ENCODE measurements at places on chromosomes 1 and 21.

DNA sequence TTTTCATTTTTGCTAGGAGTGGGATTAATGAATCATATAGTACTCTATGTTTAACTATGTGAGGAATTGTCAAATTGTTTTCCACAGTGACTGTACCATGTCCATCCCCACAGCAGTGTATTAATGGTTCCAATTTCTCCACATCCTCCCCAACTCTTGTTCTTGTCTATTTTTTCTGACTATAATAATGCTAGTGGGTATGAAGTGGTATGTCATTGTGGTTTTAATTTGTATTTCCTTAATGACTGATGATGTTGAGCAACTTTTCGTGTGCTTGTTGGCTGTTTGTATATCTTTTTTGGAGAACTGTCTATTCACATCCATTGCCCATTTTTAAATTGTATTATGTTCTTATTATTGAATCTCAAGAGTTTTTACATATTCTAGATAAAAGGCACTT is 10.0 kb upstream of the KPRP start:
- H3K27me3 ChIP-seq: no peaks in the 10 kb centered on the region
- no peak for DNase-seq
- no peaks in the 10 kb centered on the region for H3K36me3 ChIP-seq

DNA sequence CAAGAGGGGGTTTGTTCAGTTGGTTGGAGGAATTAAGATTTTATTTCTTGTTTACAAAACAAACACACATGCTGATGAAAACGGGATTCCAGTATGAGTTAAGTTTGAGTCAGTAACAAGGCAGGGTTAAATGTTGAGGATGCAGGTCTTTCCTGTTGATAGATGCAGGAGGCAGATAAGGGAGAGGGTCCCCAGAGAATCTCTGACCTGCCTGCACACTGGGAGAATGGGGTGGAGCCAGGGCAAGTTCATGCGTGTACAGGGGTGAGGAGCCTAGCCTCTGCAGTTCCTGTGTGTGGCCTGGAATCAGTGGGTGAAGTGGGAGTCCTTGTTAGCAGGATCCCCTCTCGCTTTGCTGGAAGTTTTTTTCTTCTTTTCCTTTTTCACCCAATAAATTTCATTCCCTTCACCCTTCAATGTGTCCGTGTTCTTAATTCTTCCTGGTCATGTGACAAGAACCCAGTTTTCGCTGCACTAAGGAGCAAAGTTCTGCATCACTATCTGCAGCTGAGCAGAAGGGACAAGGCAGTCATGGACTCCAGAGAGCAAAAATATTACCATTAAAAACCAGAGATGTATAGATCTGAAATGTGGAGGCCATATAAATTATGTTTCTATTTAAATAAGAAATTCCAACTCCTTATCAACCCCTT is 69.9 kb upstream of the MARK1 start:
- H3K4me1 ChIP-seq: peaks cover 3% of the 10 kb centered on the region
- H3K27ac ChIP-seq: no peak overlapping the region
- no peak overlapping the region for H3K4me3 ChIP-seq
- no peak for DNase-seq
- no peaks in the 10 kb centered on the region for H3K27me3 ChIP-seq

DNA sequence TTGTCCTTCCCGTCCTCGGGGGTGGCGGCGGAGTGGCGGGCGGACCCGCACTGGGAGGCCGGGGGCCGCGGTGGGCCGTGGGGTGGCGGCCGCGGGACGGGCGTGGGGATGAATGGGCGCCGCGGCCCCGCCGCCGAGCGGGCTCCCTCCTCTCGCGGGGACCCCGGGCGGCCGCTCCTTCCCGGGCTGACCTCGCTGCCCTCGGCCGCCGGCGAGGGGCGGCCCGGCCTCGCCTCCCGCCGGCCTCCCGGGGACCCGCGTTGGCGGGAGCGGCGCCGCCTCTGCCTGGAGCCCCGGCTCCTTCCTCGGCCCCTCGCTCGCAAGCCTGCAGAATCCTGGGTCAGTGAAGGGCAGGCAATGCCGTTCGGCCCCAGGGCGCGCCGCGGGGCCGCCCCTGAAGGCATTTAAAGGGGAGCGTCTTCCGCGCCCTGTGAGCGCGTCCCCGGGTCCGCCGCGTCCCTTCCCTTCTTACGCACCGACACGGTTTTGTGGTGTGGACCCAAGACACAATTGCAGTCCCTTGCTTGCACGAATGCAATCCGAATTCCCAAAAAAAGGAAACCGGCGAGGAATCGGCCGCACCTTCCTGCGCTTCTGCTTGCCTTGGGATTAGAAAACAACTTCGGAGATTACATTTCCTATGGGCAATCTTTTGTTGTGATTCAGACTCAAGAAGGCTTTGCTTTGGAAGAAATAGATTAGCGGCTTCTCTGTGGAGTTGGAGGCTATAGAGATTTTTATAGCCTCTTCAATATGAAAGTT is 776 bp downstream of the ITSN1 start:
- no peaks in the 10 kb centered on the region for H3K27me3 ChIP-seq
- H3K27ac ChIP-seq: peak overlapping the region; percentile 87
- DNase-seq: peak; percentile 59
- H3K4me3 ChIP-seq: peak overlapping the region; percentile 100

DNA sequence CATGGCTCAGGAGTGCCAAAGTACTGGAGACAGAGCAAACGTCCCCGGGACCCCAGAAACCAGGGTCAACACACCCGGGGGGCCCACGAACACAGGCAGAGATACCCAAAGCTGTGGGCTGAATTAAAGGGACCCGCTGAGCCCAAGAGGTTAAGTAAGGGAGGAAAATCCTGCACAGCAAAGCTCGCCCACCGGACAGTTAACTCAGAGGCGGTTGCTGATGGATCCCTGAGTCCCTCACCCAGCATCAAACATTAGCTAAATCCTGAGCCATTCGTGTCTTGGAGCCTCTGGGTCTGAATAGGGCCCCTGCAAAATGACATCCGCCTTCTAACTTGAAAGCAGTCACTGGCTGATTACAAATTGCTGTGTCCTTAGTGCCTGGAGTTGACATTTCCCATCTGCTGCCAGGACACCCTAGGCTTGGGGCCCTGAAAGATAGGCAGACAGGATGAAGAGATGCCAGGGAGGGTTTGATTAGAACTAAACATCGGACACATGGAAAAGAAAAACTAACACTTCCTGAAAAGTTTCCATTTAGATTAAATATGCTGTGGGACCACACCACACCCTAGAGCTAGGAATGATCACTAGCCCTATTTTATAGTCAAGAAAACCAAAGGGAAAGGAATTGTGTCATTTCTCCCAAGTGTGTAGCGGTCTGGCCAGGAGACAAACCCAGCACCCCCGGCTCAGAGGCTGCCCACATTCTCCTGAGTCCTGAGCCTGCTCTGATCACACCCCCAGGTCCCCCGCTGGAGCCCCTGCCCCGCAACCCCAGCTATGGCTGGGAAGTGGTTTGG is 239.3 kb downstream of the NPHP4 start:
- peaks cover 34% of the 10 kb centered on the region for H3K27me3 ChIP-seq
- no peaks in the 10 kb centered on the region for H3K36me3 ChIP-seq
- DNase-seq: no peak
- H3K4me1 ChIP-seq: no peaks in the 10 kb centered on the region
- H3K4me3 ChIP-seq: no peak overlapping the region
- no peak overlapping the region for H3K27ac ChIP-seq

DNA sequence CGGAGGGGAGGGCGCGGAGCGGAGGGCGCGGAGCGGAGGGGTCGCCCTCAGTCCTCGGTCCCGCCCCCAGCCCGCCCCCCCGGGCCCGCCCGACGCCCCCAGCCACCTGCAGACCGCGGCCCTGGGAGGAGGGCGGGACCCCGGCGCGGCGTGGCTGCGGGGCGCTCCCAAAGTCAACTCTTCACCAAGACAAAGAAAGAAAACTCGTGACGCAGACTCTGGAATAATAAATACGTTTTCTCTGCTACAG is 1.2 kb downstream of the HES4 start:
- H3K4me1 ChIP-seq: peaks cover 40% of the 10 kb centered on the region
- peaks cover 11% of the 10 kb centered on the region for H3K36me3 ChIP-seq
- H3K27me3 ChIP-seq: peaks cover 16% of the 10 kb centered on the region
- H3K4me3 ChIP-seq: no peak overlapping the region
- DNase-seq: no peak
- no peak overlapping the region for H3K27ac ChIP-seq

GRCh38 chr1:151539321-151540020 is 638 bp upstream of the TUFT1 start:
- peaks cover 21% of the 10 kb centered on the region for H3K4me1 ChIP-seq
- no peak overlapping the region for H3K4me3 ChIP-seq
- peak; percentile 87 for DNase-seq
- H3K27ac ChIP-seq: peak overlapping the region; percentile 78

GRCh38 chr1:103109311-103109920 is 1.1 kb upstream of the COL11A1 start:
- peak overlapping the region; percentile 98 for H3K27ac ChIP-seq
- no peaks in the 10 kb centered on the region for H3K36me3 ChIP-seq
- no peak overlapping the region for H3K4me3 ChIP-seq

DNA sequence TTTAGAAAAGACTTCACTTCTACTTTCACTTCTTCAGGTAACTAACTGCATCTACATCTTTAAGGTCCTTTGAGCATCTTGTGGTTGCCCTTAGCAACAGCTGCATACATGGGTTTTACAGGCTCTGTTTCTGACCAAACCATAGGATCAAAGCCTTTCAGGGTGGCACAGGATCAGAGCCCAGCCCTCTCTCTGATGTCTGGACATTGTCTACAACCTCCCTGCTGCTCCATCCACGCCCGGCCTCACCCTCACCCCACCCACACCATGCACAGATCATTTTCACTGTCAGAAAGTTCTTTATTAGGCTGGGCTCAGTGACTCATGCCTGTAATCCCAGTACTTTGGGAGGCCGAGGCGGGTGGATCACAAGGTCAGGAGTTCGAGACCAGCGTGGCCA is 5.2 kb downstream of the NCF2 start:
- no peaks in the 10 kb centered on the region for H3K36me3 ChIP-seq
- no peak overlapping the region for H3K27ac ChIP-seq
- H3K4me3 ChIP-seq: no peak overlapping the region
- H3K4me1 ChIP-seq: no peaks in the 10 kb centered on the region

- H3K27ac ChIP-seq: no peak overlapping the region
- no peak for DNase-seq
- no peak overlapping the region for H3K4me3 ChIP-seq
- peaks cover 2% of the 10 kb centered on the region for H3K36me3 ChIP-seq
- peaks cover 2% of the 10 kb centered on the region for H3K4me1 ChIP-seq
Observed at GRCh38 chr1:213124590-213124989, 73.5 kb downstream of the RPS6KC1 start.

- no peak overlapping the region for H3K27ac ChIP-seq
- H3K27me3 ChIP-seq: no peaks in the 10 kb centered on the region
- DNase-seq: no peak
Observed at GRCh38 chr1:68314151-68314780, 81.9 kb upstream of the WLS start.

DNA sequence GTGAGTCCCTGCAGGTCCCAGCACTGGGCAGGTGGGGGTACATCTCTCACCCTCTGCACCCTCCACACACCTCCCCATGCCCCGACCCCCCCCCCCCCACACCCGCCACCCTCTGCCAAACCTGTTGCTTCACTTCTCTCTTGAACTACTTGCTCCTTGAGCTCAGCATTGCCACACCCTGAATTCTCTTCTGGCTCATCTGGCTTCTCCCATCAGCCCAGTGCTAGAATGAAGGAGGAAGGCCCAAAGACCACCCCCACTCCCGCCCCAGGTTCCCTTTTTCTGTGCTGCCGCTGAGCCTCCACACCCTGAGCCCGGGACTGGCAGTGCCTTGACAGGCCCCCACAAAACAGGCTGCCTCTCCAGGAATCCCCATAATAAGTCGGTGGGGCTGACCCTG is 6.4 kb upstream of the TNNI1 start:
- H3K4me3 ChIP-seq: no peak overlapping the region
- H3K4me1 ChIP-seq: peaks cover 14% of the 10 kb centered on the region
- peaks cover 7% of the 10 kb centered on the region for H3K27me3 ChIP-seq
- no peak overlapping the region for H3K27ac ChIP-seq
- DNase-seq: no peak

- peaks cover 47% of the 10 kb centered on the region for H3K4me1 ChIP-seq
- H3K36me3 ChIP-seq: no peaks in the 10 kb centered on the region
- no peaks in the 10 kb centered on the region for H3K27me3 ChIP-seq
- no peak for DNase-seq
- H3K27ac ChIP-seq: no peak overlapping the region
- H3K4me3 ChIP-seq: no peak overlapping the region
Observed at GRCh38 chr1:203173566-203173965, 2.1 kb downstream of the MYBPH start.

- no peak for DNase-seq
- peaks cover 5% of the 10 kb centered on the region for H3K27me3 ChIP-seq
- H3K27ac ChIP-seq: no peak overlapping the region
- H3K4me3 ChIP-seq: no peak overlapping the region
Observed at GRCh38 chr1:42157667-42158066, 4.5 kb downstream of the GUCA2B start.

- peak; percentile 1 for DNase-seq
- H3K4me3 ChIP-seq: no peak overlapping the region
- H3K27me3 ChIP-seq: no peaks in the 10 kb centered on the region
- H3K27ac ChIP-seq: no peak overlapping the region
- no peaks in the 10 kb centered on the region for H3K4me1 ChIP-seq
- H3K36me3 ChIP-seq: no peaks in the 10 kb centered on the region
Observed at GRCh38 chr1:154316704-154317103, 4.2 kb upstream of the AQP10 start.

DNA sequence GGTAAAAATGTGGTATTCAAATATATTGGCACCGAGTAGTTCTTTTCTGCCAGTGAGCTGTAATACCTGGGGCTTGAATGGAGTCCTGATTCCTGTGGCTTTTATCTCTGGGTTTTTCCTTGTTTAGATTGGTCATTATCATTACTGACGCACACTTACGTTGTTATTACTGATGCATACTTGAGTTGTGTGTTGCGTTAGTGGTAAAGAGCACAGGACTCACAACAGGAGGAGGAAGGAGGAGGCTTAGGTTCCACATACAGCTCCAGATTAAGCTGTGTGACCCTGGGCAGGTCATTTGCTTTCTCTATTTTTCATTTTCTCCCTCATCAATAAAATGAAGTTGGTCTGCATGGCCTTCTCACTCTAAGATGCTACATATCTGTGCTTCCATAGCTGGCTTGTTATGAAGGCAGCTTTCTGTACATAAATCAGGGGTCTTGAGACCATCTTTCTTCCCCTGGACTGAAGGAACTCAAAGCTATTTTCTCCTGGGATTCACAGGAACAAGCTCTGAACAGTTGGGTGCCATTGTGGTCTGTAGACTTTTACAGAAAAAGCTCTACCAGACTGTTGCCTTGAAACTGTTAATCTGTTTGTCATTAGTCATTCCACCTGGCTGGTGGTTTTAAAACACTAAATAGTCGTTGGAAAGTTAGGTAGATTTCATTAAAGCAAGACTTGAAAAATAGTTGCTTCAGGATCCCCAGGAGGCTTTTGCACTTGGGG is 5.6 kb downstream of the ARID1A start:
- DNase-seq: peak; percentile 62
- H3K4me3 ChIP-seq: no peak overlapping the region
- no peaks in the 10 kb centered on the region for H3K27me3 ChIP-seq
- H3K27ac ChIP-seq: no peak overlapping the region

GRCh38 chr1:44072204-44072603 is 40.9 kb upstream of the SLC6A9 start:
- H3K27me3 ChIP-seq: no peaks in the 10 kb centered on the region
- peaks cover 20% of the 10 kb centered on the region for H3K4me1 ChIP-seq
- no peak overlapping the region for H3K27ac ChIP-seq
- no peaks in the 10 kb centered on the region for H3K36me3 ChIP-seq
